Stimulated activated CD8-positive, alpha-beta memory T cell treated with anti-CD3 and anti-CD28 coated beads, Interleukin-4, amount 100 ng/mL, for 4 hours (primary cell): ENCODE measurements at places on chromosomes 6 and 20.

- no peak for DNase-seq
Observed at GRCh38 chr20:16942756-16943155, 194.6 kb downstream of the OTOR start.

GRCh38 chr6:157294654-157295053 lies 28.7 kb downstream of the TMEM242 start:
- DNase-seq: no peak

GRCh38 chr6:125824946-125825771 lies 34.4 kb downstream of the NCOA7 start:
- DNase-seq: no peak

DNA sequence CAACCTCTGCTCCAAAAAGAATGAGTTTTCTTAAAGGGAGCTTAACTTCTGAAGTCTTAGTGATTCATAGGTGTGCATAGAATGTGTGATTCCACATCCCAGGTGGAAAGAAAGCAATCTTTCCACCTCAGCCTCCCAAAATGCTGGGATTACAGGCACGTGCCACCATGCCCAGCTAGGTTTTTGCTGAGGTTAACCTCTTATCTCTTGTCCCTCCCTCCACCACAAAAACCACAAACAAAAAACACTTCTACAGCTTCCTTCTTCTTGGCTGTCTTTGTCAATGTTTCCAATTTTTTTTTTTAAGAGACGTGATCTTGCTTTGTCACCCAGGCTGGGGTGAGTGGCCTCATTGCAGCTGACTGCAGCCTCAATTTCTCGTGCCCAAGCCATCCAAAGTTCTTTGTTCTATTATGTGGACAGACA lies 8.1 kb upstream of the CSE1L start:
- no peak for DNase-seq

GRCh38 chr20:8547035-8547650 lies 415.1 kb downstream of the PLCB1 start:
- DNase-seq: no peak
